ENCODE measurements at places on chromosomes 1 and 21. TPM values are rescaled to one million over a fixed set of nuclear protein-coding genes. Genes with fewer than 3 reads are reported as not detected.

Gene RGS1
- not detected for total RNA-seq

Gene PTGS2
- total RNA-seq = 0.29 TPM

Gene ZBTB8A
- 3.2 TPM for total RNA-seq

Gene C1QB
- total RNA-seq = not detected

Gene OR2T2
- total RNA-seq = not detected

Gene SLC66A1
- total RNA-seq = 25.2 TPM

Gene GBP1
- total RNA-seq = 31.4 TPM

Gene FASLG
- total RNA-seq = not detected

Gene GNG4
- total RNA-seq = 0.86 TPM

Gene SPATA6
- 3.0 TPM for total RNA-seq

Gene SAMD11
- 3.2 TPM for total RNA-seq

Gene SLC37A1
- total RNA-seq = 1.8 TPM

Gene AMIGO1
- 0.89 TPM for total RNA-seq

Measured in myometrial cell (primary cell).